CD4-positive, CD25-positive, alpha-beta regulatory T cell (primary cell): ENCODE measurements at places on chromosomes 5 and 9. TPM values are rescaled to one million over a fixed set of nuclear protein-coding genes. Genes with fewer than 3 reads are reported as not detected.
A peak's percentile ranks its signal among the peaks of the same experiment; 100 is the strongest.

The IQGAP2 gene
- polyA plus RNA-seq = 61.4 TPM

The EDIL3 gene
- polyA plus RNA-seq = not detected

The CD74 gene
- 1,266 TPM for polyA plus RNA-seq

The ANGPTL2 gene
- polyA plus RNA-seq = not detected

GRCh38 chr5:97167435-97167834 lies 15.6 kb downstream of the RIOK2 start:
- H3K36me3 ChIP-seq = peaks cover 75% of the 10 kb centered on the region
- peaks cover 11% of the 10 kb centered on the region for H3K4me1 ChIP-seq
- H3K4me3 ChIP-seq = peak overlapping the region; percentile 73
- H3K27me3 ChIP-seq = no peaks in the 10 kb centered on the region

DNA sequence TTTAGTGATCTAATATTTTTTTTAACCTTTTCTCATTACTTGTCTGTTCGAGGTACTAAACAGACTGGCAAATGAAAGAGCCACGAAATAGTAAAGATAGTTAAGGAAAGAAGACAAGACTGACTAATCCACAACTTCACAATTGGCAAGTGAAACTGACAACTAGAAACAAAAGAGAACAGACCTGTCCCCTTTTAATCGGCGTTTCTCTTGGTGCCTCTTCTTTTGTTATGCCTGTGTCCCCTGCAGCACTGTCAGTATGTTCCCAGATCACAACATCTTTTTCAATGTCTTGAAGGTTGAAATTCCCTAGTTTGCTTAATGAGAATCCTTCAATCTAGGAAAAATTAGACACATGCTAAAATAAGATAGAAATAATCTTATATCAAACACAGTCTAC lies 26.1 kb downstream of the TUT7 start:
- no peak overlapping the region for H3K27ac ChIP-seq
- H3K36me3 ChIP-seq = peaks cover 73% of the 10 kb centered on the region
- H3K27me3 ChIP-seq = no peaks in the 10 kb centered on the region
- no peak for DNase-seq

DNA sequence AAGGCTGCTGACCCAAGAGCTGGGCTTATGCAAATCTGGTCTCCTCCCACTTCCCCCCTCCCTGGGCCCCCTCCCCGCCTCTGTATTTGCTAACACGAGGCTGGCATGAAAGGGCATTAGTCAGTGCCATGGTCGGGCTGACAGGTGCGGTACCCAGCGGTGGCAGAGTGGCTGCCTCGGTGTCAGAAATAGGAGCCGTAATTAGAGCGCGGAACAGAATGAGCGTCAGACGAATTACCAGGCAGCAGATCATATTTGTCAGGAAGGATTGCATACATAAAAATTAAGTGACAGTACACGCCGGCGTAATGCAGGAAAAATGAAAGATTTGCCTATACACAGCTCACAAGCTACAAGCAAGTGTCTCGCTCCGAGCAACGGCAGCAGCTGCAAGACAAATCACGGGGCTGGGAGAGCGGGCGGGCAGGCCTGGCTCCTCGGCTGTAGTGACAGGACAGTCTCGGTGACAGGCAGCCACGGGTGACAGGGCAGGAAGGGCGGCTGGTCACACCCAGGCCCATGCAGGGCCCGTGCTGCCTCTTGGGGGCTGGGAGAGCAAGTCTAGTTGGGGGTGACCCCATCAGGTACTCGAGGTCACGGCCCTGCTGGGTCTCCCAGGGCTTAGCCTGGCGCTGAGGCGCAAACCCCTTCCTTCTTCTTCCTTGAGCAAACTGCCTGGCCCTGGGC lies 72.4 kb downstream of the NEK6 start:
- H3K4me1 ChIP-seq = no peaks in the 10 kb centered on the region
- no peak overlapping the region for H3K4me3 ChIP-seq
- DNase-seq = no peak
- H3K27me3 ChIP-seq = no peaks in the 10 kb centered on the region
- H3K27ac ChIP-seq = no peak overlapping the region
- H3K36me3 ChIP-seq = no peaks in the 10 kb centered on the region

- no peaks in the 10 kb centered on the region for H3K36me3 ChIP-seq
- no peaks in the 10 kb centered on the region for H3K27me3 ChIP-seq
- no peaks in the 10 kb centered on the region for H3K4me1 ChIP-seq
- H3K27ac ChIP-seq = no peak overlapping the region
- DNase-seq = no peak
Measured at GRCh38 chr9:70954126-70954525, 167.3 kb downstream of the TRPM3 start.

- no peaks in the 10 kb centered on the region for H3K4me1 ChIP-seq
- no peak overlapping the region for H3K4me3 ChIP-seq
- H3K36me3 ChIP-seq = no peaks in the 10 kb centered on the region
- DNase-seq = no peak
- no peaks in the 10 kb centered on the region for H3K27me3 ChIP-seq
- H3K27ac ChIP-seq = no peak overlapping the region
Measured at GRCh38 chr9:135290086-135290485, 189.5 kb upstream of the PPP1R26 start.

DNA sequence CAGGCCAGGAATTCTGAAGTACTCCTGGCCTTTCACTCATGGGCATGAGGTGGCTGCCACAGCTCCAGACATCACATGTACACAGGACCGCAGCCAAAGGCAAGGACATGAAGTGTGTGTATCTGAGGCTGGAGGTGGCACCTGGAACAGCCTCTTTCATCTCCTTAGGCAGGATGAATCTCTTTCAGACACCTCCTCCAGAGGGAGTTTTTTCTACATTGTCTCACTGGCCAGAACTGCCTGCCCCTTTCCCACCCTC lies 142.8 kb downstream of the BARX1 start:
- H3K27me3 ChIP-seq = no peaks in the 10 kb centered on the region
- no peak for DNase-seq
- no peak overlapping the region for H3K27ac ChIP-seq
- H3K4me3 ChIP-seq = no peak overlapping the region
- no peaks in the 10 kb centered on the region for H3K4me1 ChIP-seq
- H3K36me3 ChIP-seq = no peaks in the 10 kb centered on the region

DNA sequence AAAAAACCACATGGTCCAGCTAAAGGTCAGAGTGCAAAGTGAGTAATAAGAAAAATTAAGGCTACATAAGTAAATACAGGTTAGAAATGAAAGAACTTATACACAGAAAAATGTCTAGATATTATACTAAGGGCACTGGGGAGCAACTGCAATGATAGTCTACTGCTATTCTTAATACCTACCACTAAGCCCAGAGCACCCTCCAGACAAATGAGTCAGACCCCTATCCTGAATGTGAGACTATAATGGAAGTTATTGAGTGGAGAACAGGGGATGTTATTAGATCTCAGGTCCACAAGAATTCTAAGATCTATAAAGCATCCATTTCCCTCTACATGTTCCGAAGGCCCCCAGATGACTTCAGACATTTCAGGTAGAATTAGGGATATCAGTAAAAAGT lies 438.3 kb downstream of the PRELID2 start:
- no peaks in the 10 kb centered on the region for H3K36me3 ChIP-seq
- no peak overlapping the region for H3K27ac ChIP-seq
- DNase-seq = no peak
- no peak overlapping the region for H3K4me3 ChIP-seq
- no peaks in the 10 kb centered on the region for H3K4me1 ChIP-seq

GRCh38 chr5:179119415-179120170 lies 59.4 kb downstream of the ZNF354C start:
- H3K36me3 ChIP-seq = no peaks in the 10 kb centered on the region
- no peak overlapping the region for H3K27ac ChIP-seq
- no peaks in the 10 kb centered on the region for H3K27me3 ChIP-seq
- H3K4me3 ChIP-seq = no peak overlapping the region
- DNase-seq = no peak

The PCA3 gene
- polyA plus RNA-seq = not detected

The SPARC gene
- polyA plus RNA-seq = not detected

GRCh38 chr9:2159521-2160454 lies 144.6 kb downstream of the SMARCA2 start:
- DNase-seq = no peak
- no peaks in the 10 kb centered on the region for H3K27me3 ChIP-seq
- H3K4me1 ChIP-seq = peaks cover 49% of the 10 kb centered on the region
- H3K27ac ChIP-seq = peak overlapping the region; percentile 37
- H3K4me3 ChIP-seq = peak overlapping the region; percentile 96
- peaks cover 20% of the 10 kb centered on the region for H3K36me3 ChIP-seq

GRCh38 chr9:18935541-18935940 lies 97.5 kb downstream of the SAXO1 start:
- no peak overlapping the region for H3K27ac ChIP-seq
- no peaks in the 10 kb centered on the region for H3K36me3 ChIP-seq
- peaks cover 9% of the 10 kb centered on the region for H3K27me3 ChIP-seq
- no peaks in the 10 kb centered on the region for H3K4me1 ChIP-seq

The ENHO gene
- not detected for polyA plus RNA-seq

DNA sequence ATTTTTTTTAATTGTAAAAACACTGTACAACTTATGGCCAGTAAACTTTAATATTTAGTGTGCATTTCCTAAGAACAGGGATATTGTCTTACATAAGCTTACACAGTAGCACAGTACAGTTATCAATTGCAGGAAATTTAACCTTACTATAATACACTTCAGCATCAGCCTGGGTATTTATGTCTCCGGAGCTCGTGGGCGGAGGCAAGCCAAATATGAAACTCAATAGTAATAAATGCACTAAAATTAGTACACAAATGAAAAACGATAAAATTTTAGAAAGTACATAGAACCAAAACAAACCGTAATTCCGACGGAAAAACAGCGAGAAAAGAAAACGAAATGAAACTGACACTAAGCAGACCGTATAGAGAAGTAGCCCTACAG lies 91.2 kb downstream of the ANXA2R start:
- H3K27me3 ChIP-seq = no peaks in the 10 kb centered on the region
- H3K27ac ChIP-seq = peak overlapping the region; percentile 99
- H3K4me1 ChIP-seq = peaks cover 38% of the 10 kb centered on the region
- H3K36me3 ChIP-seq = no peaks in the 10 kb centered on the region

The SKP1 gene
- polyA plus RNA-seq = 1,236 TPM

The RNF183 gene
- polyA plus RNA-seq = not detected

DNA sequence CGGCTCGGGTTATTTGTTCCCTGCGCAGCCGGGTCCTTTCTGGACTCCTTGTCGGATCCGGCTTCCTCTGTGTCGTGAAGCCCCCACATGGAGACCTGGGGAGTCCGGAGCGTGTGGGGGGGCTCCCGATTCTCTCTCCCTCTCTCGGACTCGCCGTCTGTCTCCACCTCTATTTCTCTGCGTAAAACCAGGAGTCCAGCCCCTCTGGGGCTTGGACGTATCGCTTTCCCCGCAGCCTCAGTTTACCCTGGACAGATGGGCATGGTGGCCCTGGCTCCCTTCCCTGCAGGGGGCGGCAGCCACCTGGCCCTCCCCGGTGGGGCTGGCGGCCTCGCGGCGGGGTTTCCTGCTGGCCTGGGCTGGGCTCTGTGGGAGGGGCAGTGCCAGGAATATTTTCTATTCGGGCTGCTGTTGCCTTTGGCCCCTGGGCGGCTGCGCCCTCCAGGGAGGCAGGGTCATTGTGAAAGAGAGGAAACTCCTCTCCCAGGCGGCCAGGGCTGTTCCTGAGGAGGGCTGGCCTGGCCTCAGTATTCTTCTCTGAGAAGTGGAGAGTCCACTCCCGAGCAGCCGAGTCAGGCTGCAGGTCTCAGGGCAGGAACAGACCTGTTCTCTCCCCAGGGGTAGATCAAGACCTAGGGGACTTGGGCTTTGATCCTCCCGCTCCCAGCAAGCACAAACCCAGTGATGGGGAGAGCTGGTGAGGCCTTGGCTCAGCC lies 665 bp downstream of the ASS1 start:
- no peaks in the 10 kb centered on the region for H3K27me3 ChIP-seq
- no peak overlapping the region for H3K4me3 ChIP-seq
- no peaks in the 10 kb centered on the region for H3K36me3 ChIP-seq
- H3K27ac ChIP-seq = no peak overlapping the region
- no peak for DNase-seq

The RORB gene
- not detected for polyA plus RNA-seq

The ZCCHC9 gene
- 23.5 TPM for polyA plus RNA-seq

- no peaks in the 10 kb centered on the region for H3K36me3 ChIP-seq
- no peaks in the 10 kb centered on the region for H3K4me1 ChIP-seq
- no peak overlapping the region for H3K27ac ChIP-seq
- H3K4me3 ChIP-seq = no peak overlapping the region
Measured at GRCh38 chr9:114824110-114824509, 18.3 kb upstream of the TNFSF15 start.

DNA sequence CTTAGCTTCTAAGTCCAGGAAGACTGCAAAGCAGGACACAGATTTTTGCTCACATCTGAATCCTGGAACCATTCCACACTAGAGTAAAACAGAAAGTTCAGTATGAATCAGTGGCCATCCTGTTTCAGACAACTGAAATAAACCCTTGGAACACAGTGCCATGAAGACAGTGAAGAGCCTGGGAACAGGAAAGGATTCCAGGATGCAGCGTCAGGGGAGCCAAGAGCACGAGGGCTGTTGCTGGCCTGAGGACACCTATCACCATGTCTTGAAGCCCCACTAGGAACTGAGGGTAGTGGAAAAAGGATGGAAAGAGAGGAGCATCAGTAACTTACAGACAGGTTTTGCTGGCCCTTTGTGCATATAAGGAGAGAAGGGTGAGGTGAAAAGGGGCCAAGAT lies 115.3 kb upstream of the FSTL4 start:
- H3K36me3 ChIP-seq = no peaks in the 10 kb centered on the region
- H3K27ac ChIP-seq = no peak overlapping the region
- no peaks in the 10 kb centered on the region for H3K4me1 ChIP-seq

DNA sequence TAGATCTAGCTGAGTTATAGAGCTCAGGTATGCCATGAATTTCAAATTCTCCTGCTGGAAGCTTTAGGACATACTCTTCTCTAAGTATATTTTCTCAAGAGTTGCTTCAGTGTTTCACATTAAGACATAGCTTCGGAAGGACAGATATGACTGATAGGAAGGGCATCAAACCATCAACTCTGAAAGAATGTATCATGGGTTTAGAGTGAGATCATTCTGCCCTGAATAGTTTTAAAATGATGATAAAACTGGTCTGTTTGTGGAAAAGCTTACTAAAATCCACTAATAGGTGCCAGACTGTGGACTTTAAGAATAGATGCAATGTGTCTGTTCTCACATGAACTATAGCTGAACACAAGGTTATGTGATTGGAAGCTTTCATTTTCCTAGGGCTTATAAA lies 8.4 kb downstream of the SPEF2 start:
- no peaks in the 10 kb centered on the region for H3K27me3 ChIP-seq
- H3K36me3 ChIP-seq = no peaks in the 10 kb centered on the region
- DNase-seq = no peak

The IL3 gene
- polyA plus RNA-seq = not detected

DNA sequence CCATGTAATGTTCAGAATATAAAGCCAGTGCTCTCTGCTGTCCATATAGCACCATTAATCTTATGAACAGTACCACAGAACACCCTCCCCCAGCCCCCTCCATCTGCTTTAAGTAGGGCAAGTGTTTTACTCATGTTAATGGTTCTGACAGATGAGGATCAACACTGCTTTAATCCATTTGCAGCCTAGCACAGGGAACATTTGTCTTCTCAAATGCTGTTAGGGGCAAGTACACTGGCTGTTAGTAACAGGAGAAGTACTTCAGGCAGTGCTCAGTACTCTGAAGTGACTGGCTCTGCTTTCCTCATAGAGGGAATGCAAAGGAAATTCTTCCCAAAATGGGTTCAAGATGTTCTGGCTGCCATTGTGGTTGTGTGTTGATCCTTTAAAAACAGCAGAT lies 202.6 kb downstream of the DCP2 start:
- H3K36me3 ChIP-seq = no peaks in the 10 kb centered on the region
- DNase-seq = no peak
- H3K4me1 ChIP-seq = no peaks in the 10 kb centered on the region
- H3K27me3 ChIP-seq = peaks cover 3% of the 10 kb centered on the region
- no peak overlapping the region for H3K27ac ChIP-seq
